ENCODE measurements at places on chromosomes 7 and 10.

DNA sequence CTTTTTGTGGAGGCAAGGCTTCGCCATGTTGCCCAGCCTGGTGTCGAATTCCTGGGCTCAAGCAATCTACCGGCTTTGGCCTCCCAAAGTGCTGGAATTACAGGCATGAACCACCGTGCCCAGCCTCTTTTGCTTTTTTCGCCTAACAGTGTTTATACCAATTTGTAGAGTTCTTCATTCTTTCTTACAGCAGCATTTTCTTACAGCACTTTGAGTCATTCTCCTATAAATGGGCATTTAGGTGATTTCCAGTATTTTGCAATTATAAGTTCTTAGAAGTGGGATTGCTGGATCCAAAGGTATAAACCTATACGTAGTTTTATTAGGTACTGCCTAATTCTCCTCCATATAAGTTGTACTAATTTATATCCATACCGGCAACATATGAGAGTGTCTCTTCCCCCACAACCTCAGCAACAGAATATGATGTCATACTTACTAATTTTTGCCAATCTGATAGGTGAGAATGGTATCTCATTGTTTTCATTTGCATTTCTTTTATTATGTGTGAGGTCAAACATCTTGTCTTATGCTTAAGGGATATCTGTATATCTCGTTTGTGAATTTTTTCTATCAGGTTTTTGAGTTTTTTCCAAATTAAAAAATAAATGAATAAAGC, 39.1 kb downstream of the SUFU start:
- DNase-seq = no peak

- DNase-seq = no peak
Observed at GRCh38 chr7:134699899-134700298, 53.2 kb downstream of the BPGM start.

DNA sequence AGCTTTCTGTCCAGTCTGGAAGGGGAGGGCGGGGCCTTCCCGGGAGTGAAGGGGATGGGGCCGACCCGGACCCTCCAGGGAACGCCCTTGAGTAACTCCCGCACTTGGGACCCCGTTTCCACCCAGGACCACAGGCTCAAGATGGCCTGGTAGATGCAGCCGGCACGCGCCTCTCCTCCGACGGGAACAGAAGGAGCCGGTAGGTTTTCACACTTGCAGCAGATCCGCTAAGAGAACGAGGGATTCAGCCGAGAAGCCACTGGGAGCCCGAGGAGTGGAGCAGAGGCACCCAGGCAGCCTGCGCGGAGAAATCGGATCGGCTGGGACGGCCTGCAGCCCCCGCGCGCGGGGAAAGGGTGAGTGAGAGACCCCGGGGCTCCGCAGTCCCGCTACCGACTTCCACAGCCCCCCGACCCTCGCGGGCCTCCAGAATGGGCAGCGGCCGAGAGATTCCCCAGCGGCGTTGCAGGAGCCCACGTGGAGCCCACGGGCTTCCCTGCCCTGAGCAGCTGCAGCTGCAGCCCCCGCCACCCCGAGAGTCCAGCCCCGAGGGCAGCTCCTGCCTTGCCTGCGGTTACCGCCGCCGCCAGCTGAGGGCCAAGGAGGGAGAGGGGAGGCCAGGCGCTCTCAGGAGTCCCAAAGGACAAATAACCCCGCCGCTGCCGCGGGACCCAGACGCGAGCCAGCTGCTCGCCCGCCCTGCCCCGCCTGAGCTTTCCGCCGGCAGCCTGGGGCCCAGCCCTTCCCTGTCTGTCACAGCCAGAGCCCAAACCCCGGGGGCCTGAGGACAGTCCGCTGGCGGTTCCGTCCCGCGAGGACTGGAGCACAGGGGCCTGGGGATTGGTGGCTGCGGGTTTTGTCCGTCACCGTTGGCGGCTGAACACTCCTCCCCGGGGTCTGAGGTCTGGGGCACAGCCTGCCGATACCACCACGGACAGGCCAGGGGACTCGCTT, 21.8 kb downstream of the IFT22 start:
- no peak for DNase-seq

DNA sequence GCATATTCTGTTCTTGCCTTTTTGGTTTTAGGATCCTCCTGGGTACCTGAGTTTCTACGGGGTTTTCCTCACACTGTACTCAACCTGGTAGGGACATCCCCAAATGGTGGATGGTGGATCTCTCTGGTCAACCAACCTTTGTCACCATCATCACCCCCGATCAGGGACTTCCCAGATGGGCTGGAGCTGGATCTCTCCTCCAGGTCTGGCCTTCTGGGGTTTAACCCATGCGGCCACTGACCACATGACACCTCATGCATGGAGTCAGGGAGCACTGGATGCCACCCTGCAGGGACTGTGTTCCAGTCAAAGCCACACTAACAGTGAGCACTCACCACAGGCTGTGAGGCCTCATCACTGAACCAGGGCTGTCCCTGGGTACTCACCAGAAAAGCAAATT, 80.0 kb downstream of the CELF2 start:
- DNase-seq = no peak

- no peak for DNase-seq
Observed at GRCh38 chr10:21161090-21161625, 264.0 kb upstream of the NEBL start.

DNA sequence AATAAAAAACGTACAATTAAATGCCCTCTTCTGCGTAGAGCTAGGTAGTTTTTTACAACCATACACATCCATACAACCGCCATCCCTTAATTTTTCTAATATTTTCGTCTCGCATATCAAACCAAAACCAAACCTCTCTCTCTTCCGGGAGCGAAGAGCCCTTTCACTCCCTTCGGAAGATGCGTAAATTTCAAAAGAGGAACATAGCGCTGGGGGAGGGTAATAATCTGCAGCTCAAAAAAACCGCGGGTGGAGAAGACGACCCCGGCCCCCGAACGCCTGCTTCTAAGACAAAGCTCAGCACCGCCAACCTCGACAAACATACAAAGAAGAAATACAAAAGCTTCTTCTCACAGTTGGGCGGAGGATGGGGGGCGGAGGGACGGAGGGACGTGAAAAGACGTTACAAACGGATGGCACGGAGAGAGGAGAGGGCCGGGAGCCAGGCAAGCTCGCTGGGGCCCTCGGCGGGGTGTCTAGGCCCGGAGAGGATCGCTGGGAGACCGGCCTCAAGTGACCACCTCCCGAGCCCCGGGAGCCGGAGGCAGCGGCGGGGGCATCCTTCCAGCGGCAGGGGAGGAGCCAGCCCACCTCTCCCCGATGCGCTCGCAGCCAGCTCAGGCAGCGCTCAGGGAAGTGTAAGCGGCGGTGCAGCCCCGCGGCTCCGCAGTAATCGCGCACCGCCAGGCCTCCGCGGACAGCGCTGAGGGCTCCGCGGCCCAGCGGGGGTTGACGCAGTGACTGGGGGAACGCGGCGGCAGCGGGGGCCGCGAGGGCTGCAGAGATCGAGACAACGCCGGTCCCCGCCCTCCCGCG, 851 bp downstream of the MKRN1 start:
- DNase-seq = peak; percentile 69

GRCh38 chr10:101079874-101080273, 18.1 kb downstream of the KAZALD1 start:
- no peak for DNase-seq

DNA sequence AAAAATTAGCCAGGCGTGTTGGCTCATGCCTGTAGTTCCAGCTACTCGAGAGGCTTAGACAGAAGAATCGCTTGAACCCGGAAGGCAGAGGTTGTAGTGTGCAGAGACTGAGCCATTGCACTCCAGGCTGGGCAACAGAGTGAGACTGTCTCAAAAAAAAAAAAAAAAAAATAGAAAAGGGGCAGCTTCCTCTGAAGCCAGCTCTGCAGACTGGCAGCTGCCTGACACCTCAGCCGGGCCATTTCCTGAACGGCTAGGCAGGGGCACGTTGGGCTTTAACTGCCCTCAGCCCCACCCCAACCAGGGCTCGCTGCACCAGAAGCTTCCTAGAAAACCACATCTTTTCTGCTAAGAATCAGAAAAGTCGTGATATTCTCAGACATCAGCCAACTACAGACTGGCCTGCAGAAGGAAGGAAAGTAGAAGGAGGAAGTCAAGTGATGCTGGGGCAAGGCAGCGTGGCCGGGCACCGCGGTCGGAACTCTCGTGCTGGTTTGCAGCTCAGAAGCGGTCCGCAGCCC, 38.0 kb downstream of the PRKAG2 start:
- peak; percentile 0 for DNase-seq

DNA sequence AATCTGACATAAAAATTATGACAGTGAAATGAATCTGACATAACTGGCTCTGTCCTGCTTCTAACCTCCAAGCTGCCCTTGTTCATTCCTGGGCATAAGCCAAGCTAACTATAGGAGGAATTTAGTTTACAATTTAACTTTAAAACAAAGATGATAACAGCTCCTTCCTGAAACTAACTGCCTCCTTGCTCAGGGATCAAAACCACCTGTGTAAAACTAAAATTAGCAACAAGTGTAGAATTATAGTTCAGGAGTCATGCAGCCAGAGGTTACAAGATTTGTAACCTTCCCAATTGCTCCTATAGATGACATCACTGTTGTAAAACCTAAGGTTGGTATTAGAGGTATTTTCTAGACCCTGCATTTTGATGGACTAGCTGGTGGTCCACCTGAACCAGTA, 256.4 kb upstream of the POM121L12 start:
- no peak for DNase-seq

GRCh38 chr7:93265220-93265619, 33.1 kb downstream of the VPS50 start:
- DNase-seq = no peak

GRCh38 chr7:105320896-105321295, 67.8 kb downstream of the SRPK2 start:
- DNase-seq = no peak

GRCh38 chr10:12214093-12214492, 18.1 kb downstream of the CDC123 start:
- no peak for DNase-seq

DNA sequence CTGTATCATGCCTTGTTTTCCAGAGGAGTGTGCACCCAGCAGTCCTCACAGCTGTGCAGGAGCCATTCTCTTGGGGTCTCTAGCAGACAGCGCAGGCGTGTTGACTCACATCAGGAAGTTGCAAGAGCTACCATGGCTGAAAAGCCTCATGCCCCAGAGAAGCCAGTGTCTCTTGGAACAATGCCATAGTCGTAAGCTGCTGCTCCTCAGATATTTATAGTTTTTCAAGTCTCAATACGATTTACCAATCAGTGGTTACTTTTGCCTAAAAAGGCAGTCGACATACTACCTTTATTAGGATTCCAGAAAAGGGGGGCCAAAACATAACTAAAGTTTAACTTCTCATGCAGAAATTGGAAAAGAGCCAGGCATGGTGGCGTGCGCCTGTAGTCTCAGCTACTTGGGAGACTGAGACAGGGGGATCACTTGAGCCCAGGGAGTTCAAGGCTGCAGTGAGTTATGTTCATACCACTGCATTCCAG, 407.7 kb downstream of the PARD3 start:
- DNase-seq = no peak

- DNase-seq = peak; percentile 54
Observed at GRCh38 chr10:90451283-90451682, 406.6 kb downstream of the HTR7 start.

DNA sequence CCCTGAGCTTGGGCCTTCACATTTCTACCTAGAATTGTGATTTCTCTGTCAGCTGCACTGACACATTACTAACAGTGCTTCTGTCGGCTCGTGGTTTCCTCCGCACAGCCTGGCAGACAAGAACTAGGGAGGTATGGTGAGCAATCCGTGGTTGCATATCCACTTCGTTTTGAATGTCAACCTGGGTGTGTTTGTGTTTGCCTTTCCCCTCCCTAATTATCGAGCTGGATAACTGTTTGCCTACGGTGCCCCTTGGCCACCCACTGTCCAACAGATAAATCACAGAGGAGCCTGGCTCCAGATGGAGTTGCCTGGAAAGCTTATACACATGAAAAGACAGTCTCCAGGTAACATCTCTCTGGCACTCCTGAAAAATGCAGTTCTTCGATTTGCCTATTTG, 228.8 kb downstream of the TRIL start:
- DNase-seq = no peak

- DNase-seq = peak; percentile 32
Observed at GRCh38 chr7:89826557-89826956, 327.7 kb upstream of the STEAP1 start.

- no peak for DNase-seq
Observed at GRCh38 chr7:138864667-138865066, 66.7 kb upstream of the ATP6V0A4 start.

- DNase-seq = no peak
Observed at GRCh38 chr7:42405782-42406181, 168.8 kb upstream of the GLI3 start.

DNA sequence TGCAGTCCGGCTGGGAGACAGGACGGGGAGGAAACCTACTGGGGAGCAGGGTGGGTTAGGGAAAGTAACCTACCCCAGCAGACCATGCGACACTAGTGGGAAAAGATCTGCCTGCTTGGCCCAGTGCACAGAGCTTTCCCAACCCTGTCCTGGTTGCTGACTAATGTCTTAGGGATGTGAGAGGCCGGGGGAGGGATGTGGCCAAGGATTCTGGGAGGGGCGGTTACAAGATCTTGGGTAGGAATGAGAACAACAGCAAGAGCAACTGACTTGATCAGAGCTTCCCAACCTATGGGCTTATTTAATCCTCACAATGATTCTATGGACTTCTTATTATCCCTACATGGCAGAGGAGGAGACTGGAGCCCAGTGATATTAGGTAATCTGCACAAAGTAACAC, 24.0 kb upstream of the EIF5AL1 start:
- no peak for DNase-seq

GRCh38 chr7:125568799-125569198, 639.2 kb upstream of the POT1 start:
- no peak for DNase-seq

DNA sequence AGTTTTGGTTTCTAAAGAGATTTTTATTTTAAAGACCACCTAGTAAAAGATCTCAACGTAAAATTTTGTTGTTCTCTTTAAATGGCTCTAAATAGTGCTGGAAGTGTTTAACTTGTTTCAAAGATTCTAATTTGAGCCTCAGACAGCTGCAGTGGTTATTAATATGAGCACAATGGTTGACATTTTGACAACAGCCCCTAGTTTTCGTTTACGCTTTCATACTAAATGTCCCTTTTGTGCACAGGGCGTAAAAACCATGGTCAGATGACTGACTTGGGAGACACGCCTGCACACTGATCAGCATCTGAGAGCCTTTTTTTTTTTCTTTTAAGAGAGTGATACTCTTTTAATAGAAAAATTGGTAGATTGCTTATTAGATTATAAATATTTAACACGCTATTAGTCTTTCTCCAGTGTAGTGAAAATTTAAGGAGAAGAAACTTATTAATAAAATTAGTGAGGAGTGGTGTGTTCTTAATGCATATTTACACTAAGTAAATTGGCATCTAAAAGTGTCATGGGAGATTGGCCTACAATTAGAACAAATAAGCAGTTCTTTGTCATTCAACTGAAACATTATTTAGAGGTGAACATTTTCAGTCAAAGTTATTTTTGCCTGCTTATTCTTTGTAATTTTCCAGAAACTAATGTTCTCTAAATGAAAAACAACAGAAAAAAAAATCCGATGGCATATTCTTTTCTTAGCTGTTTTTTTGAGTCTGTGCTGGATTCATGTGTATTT, 182.8 kb upstream of the PHYHIPL start:
- DNase-seq = no peak

GRCh38 chr7:48976253-48976652, 51.9 kb downstream of the CDC14C start:
- peak; percentile 2 for DNase-seq

All from OCI-M1 (cell line).